ENCODE measurements at places on chromosomes 5 and 9.

- no peak for DNase-seq
These were observed 14.9 kb upstream of the LRRC14B start for GRCh38 chr5:176296-176823.

GRCh38 chr5:180343831-180344695 lies 9.1 kb downstream of the GFPT2 start:
- DNase-seq = no peak

DNA sequence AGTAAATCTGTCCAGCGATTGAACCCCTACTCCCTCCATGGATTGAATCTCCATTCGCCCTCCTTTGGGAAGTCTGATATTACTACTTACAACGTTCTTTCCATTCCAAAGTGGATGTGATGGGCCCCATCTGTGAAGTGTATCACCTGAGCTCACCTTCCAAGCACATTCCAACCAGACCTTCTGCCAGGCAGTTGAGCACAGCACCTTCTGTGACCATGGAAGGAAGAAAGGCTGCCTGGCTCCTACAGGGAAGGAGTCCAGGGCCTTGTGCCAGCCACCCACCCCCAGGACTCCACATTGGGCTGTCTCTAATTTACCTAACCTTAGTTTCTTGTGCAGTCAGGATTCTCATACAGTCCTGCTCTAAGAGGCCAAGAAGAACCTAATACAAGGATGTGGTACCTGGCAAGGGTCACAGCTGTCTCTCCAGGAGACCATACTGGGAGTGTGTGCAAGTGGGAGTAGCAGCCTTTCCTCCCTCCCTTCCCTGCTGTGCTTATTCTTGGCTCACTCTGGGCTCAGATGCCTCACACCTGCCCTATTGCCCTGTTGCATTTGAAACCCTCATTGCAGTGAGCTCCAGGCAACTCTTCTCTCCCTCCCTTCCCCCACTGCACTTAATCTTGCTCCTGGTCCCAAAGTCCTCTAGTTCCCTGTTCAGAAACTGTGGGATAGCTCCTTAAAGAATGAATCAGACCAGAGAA lies 116.1 kb downstream of the NRG2 start:
- no peak for DNase-seq

GRCh38 chr9:114450833-114451706 lies 54.2 kb downstream of the WHRN start:
- DNase-seq = no peak

- peak; percentile 11 for DNase-seq
These were observed 180.6 kb downstream of the SNCAIP start for GRCh38 chr5:122492675-122493074.

DNA sequence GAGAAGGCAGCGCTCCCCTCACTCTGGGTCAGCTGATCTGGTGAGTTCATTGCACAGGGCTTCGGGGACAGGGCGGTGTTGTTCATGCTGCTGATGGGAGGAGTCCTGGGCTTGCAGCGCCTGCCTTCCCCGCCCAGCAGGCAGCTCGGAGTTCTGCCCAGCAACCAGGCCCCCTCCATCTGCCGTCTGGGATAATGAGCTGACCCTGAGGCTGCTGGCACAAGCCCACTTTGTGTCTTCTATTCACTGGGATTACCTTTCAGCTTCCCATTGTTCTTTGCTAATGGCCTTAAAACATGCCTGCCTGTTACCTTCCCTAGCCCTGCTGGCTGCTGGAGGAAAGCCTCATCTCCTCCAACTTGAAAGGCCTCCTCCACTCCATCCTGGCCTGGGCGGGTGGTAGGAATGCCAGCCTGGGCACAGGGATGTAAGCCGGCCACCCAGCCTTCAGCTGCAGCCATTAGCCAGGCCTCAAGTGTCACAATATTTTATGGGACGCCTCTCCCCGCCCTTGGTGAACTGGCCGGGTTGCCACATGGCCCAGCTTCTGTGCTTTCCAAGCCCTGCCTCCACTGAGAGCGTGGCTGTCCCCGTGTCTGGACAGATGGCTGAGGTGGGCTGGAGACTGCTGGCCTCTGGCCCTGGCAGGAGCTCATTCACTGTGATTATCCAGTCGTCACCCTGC lies 70.4 kb downstream of the GADD45G start:
- no peak for DNase-seq

GRCh38 chr5:143350751-143351602 lies 52.5 kb downstream of the NR3C1 start:
- no peak for DNase-seq

GRCh38 chr5:142095651-142096330 lies 12.8 kb upstream of the NDFIP1 start:
- peak; percentile 72 for DNase-seq

- no peak for DNase-seq
These were observed 61.8 kb downstream of the PTBP3 start for GRCh38 chr9:112271466-112272098.

GRCh38 chr9:22986556-22986955 lies 539.9 kb downstream of the DMRTA1 start:
- no peak for DNase-seq

DNA sequence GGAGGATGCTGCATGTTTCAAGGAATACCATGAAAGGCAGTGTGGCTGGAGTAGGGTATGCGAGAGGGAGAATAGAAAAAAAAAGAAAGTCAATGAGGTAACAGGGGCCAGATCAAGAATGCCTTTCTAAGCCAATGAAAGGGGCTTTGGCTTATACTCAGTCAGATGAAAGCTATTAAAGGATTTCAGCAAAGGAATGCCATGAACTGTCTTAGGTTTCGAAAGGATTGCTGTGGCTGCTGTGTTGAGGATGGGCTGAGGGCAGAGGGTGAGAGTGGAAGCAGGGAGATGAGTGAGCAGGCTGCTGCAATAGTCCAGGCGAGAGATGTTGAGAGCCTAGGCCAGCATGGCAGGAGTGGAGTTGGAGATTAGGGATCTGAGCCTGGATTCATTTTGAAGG lies 135.4 kb upstream of the CKMT2 start:
- DNase-seq = no peak

- no peak for DNase-seq
These were observed 110.5 kb upstream of the LPCAT1 start for GRCh38 chr5:1634337-1634661.

- DNase-seq = no peak
These were observed 175.4 kb downstream of the RGS3 start for GRCh38 chr9:113638897-113639296.

DNA sequence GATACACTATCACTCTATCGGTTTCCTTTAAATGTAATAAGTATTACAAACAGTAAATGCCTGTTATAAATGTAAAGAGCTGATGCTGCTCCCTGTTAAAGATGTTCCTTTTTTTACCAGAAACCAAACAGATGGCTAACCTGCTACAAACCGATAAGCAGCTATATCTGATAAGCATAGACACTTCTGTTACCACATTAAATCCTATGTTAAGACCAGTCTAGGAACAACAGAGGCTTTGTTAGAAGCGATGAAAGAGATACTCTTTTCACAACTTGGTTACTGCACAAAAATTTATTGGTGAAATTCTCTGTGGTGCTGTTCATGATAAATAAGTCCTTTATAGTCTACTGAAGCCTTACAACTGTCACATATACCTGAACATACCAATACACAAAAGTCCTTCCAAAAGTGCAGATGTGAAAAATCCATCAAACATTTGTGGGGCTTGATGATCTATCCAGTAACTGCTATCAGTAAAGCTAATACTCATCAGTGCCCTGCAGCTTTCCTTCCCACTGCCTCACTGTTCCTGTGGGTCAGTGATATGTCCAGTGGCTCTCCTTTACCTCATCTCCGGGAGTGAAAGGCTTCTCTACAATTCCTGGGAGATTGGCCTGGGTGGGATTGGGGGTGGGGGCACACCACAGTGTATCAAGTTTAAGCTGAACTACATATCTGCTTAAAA lies 25.8 kb upstream of the PRXL2C start:
- DNase-seq = peak; percentile 83

DNA sequence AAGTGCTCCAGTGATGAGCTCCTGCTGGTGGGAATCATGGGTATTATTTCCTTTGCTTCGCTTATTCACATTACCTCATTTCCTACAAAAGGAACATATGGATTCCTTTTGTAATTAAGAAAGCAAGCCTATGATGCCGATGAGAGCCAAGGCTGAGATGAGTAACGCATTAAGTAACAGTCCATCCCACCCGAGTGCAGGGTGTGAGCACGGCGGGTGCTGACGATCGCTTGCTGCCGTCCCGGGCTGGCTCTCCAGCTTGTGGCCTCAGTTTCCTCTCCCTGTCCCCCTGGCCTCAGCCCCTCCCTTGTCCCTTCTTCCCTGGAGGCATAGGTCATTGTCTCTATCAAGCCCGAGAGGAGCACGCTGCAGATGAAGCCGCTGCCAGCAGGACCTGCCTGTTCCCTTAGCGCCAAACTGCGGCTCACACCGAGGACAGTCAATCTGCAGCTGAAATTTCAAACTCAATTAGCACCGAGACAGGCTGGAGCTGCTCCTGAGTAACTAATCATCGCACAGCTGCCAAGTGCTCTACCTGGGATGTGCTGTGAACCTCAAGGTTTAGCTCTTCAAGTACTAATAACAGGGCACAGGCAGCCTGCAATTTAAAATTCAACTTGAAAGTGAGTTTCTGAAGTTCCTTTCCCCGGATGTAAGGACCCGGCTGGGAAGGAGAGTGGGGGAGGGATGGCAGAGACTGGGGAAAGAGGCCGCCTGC lies 115.2 kb upstream of the RAPGEF1 start:
- DNase-seq = no peak

- DNase-seq = no peak
These were observed 135.1 kb downstream of the DAB2IP start for GRCh38 chr9:121786543-121786948.

DNA sequence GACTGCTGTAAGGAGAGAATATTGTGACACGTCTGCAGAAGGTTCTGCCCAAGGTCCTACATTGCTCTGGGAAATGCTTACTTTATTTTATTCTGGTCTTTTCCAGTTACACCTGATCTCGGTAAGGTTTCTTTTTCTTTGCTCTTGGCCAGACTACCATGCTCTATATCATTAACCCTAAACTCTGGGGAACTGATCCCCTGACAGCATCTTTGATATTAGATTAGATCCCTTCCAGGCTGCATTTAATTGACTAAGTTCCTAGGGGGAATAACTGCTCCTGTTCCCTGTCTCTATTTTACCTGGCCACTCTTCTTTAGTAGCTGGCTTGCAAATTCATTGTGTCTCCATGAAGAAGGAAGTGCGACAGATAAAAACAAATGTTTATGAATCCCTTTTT lies 243.5 kb downstream of the MAT2B start:
- no peak for DNase-seq

DNA sequence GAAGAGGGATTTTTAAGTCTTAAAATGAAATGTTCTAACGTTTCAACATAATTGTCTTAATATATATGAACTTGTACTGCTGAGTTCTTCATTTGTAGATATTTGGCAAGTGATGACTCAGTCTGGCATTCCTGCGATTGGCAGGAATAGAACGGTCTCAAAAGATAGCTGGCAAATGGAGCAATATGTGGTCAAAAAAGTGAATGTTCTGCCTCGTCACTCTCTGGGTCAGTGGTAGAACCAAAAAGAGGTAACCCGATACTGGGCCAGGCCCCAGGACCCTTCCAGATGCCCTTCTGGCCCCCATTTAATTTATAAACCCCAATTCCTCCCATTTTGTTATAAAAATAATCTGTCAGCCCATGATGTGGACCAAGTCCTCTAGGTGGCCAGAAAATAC lies 39.2 kb downstream of the ZNF366 start:
- no peak for DNase-seq

DNA sequence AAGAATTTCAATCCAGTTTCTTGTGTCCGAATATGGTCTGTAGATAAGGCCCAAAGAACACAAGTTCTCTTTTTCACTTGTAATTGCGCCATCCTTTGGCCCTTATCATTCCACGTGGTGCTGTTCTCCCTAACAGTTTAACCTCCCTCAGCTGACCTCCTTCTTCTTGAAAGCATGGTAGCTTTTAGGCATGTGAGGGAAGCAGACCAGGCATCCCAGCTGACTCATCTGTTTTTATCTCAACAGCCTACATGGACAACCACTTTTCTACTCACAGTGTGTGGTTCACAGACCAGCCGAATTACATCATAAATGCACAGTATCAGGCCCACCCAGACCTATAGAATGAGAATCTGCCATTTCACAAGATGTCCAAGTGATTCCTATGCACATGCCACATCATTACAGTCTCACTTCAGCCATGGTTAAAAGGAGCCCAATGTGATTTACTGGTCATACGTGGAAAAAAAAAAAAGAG lies 26.9 kb upstream of the PLIN2 start:
- DNase-seq = peak; percentile 100
